ENCODE measurements at places on chromosomes 6 and 20.

DNA sequence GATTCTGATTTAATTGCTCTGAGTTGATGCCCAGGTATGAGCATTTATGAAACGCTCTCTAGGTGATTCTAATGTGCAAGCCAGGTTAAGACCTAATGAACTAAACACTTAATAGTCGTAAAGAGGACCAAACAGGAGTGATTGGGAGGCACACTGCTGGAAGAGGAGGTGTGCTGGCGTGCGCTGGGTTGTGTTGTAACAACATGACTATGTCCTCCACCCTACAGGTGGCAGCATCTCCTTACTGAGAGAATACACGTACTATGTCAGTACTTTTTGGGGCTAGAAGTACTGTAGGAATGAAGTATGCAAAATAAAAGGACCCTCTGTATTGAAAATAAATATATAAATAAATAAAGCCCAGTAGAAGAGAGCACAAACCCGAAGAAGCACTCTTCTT is 11.9 kb downstream of the C6orf89 start:
- peak; percentile 29 for DNase-seq

GRCh38 chr6:119727504-119728219 is 378.1 kb upstream of the MAN1A1 start:
- no peak for DNase-seq

- no peak for DNase-seq
These were observed 381 bp downstream of the MAP3K7 start for GRCh38 chr6:90586546-90586835.

GRCh38 chr20:25057234-25058050 is 497 bp downstream of the ACSS1 start:
- peak; percentile 79 for DNase-seq

DNA sequence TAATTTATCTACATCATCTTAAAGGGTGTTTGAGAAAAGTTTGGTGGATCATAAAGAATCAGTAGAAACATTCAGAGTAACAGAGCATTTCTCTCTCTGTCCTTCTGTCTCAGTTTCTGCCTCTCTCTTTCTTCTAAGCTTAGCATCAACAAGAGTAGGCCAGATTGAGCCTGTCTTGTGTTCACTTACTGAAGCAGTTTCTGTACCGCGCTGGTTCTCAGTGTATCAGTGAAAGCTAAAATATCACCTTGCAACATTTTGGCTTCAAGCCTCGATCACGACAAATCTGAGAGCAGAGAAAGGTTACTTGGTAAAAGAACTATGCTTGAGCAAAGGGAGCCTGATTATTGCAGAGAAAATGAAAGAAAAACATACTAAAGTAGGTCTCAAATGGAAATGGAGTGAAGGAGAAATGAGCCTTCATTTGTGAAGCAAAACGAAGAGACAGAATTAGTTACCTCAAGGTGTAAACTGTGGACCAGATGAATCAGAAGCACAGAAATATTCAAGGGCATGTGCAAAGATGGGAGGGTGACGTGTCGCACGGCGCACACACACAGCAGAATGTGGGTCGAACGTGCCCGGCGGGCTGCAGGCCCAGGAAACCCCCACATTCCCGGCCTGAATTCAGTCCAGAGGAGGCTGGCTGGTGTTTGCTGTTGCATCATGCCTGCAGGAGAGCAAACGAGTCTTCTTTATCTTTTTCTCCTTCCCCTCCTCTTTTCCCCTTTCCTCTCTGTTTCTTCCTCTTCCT is 509.3 kb downstream of the QKI start:
- DNase-seq, result no peak

GRCh38 chr20:62606551-62607201 is 35.6 kb upstream of the SLCO4A1 start:
- DNase-seq, result no peak

- no peak for DNase-seq
These were observed 80.9 kb upstream of the TAB2 start for GRCh38 chr6:149236589-149236988.

GRCh38 chr6:15392182-15392581 is 146.3 kb downstream of the JARID2 start:
- no peak for DNase-seq
